ENCODE measurements at places on chromosomes 7 and 10. TPM values are rescaled to one million over a fixed set of nuclear protein-coding genes. Genes with fewer than 3 reads are reported as not detected.

Gene ATP6V0E2
- 63.1 TPM for total RNA-seq

Gene PKD1L1
- 0.06 TPM for total RNA-seq

Gene LIPJ
- total RNA-seq: not detected

Gene DLG5
- total RNA-seq: 3.0 TPM

Gene SHH
- total RNA-seq: not detected

Gene ZNF800
- 39.7 TPM for total RNA-seq

Gene EVX1
- not detected for total RNA-seq

Gene ZNF12
- total RNA-seq: 25.1 TPM

Gene GIMAP2
- total RNA-seq: 60.3 TPM

Gene NKX1-2
- total RNA-seq: not detected

Gene OPN1SW
- total RNA-seq: not detected

All from activated CD8-positive, alpha-beta memory T cell treated with anti-CD3 and anti-CD28 coated beads, Interleukin-2, amount 10 ng/mL, durations not matched to agents 7 days and 5 days (primary cell).